ENCODE measurements at places on chromosomes 2 and 18.

DNA sequence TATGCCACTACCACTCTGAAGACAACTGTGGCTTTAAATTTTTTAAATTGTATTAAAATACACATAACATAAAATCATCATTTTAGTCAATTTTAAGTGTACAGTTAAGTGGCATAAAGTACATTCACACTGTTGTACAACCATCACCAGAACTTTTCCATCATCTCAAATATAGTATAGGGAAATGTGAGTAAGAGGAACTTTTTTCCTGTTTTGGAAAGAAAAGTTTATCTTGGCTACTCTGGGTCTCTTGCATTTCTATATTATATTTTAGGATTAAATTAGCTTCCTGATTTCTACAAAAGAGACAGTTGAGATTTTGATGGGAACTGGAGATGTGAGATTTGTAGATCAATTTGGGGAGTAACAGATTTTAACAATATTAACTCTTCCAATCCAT, 3.3 kb downstream of the TPGS2 start:
- no peak for DNase-seq

- no peak for DNase-seq
Observed at GRCh38 chr2:197804758-197805714, 643 bp downstream of the PLCL1 start.

- DNase-seq = no peak
Observed at GRCh38 chr2:173357346-173357745, 2.7 kb downstream of the CDCA7 start.

DNA sequence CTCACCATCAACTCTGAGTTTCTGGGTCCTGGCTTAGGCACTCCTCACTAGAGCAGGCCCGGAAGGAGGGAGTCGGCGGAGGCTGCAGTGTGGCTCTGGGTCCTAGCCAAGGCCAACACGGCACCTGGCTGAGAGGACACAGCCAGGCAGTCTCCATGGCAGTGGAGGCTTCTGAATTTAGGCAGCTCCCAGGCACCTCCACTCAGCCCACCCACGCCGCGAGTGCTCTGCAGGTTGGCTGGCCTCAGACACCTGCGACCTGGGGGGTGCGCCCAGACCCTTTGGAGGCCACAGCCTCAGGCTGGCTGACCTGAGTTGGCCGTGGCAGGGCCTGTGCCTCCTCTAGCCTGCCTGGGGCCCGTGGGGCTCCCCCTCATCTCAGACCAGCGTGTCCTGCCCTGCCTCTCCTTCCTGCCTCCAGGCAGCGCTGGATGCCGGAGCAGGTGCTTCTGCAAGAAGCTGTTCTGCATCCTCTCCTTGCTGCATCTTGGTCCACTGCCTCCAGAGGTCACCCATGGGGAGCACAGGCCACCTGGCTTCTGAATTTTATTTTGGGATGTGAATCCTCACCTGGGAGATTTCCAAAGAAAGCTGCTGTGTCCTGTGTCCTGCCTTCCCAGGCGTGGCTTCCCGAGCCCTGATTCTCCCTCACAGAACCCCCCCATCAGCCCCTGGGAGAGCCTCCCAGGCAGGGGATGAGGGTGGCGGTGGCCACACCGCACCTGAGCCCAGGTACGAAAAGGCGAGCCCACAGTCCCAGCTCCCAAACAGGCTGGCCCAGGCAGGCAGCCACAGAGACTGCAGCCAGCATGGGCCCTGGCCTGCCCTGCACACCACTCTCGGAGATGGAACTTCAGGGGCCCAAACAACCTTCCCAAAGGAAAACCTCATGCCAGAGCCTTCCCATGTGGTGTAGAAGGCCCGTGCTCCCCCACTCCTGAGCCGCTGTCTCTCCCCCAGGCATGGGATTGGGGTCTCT, 23.4 kb downstream of the AQP12A start:
- DNase-seq = no peak

DNA sequence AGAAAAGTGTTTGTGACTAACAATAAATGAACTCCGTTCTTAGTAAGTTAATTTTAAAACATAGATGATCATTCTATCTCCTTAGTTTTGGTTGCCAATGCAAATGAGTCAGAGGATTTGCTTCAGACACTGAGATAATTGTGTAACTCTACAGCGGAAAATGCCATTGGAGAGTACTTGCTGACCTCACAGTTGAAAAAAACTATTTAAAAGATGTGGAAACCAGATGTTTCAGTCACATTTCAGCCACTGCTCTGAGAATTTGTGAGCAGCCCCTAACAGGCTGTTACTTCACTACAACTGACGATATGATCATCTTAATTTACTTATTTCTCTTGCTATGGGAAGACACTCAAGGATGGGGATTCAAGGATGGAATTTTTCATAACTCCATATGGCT, at the start of gene TNFAIP6:
TSS of gene TNFAIP6 (plus strand) at position 234 of the 400 bp plus-strand sequence. CDS start at position 309, 75 bp downstream.
- no peak for DNase-seq

DNA sequence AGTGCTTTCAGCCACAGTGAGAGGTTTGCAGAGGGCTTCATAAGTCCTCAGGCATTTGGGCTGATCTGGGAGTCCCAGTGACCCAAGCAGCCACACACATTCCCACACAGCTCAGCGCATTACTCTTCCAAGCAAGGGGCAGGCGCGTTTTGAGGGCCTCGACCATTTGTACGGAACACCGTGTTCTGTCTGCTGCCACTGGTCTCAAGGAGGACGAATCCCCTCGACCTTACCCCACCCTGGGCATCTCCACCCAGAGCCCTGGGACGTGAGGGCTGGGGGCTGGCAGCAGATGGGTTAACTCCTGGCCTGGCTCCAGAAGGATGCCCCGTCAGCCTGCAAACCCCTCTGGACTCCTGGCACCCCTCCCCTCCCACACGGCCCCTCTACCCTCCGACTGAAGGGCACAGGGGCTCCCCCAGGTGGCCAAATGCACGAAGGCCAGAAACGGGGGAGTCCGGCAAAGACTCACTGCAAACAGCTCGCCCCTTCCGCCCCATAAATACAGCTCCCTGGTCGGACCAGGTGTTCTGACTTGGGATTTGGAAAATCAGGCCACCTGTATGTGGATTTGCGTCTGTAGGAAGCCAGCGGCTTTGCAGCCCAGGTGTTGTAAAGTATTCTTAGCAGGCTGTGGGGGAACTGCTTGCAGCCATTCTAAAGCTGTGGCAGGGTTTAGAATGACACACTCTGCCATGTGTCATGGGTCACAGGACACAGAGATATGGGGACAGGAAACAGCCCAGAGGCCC, 33.6 kb upstream of the PTMA start:
- DNase-seq = peak; percentile 45
